ENCODE measurements at places on chromosomes 12 and 14.

DNA sequence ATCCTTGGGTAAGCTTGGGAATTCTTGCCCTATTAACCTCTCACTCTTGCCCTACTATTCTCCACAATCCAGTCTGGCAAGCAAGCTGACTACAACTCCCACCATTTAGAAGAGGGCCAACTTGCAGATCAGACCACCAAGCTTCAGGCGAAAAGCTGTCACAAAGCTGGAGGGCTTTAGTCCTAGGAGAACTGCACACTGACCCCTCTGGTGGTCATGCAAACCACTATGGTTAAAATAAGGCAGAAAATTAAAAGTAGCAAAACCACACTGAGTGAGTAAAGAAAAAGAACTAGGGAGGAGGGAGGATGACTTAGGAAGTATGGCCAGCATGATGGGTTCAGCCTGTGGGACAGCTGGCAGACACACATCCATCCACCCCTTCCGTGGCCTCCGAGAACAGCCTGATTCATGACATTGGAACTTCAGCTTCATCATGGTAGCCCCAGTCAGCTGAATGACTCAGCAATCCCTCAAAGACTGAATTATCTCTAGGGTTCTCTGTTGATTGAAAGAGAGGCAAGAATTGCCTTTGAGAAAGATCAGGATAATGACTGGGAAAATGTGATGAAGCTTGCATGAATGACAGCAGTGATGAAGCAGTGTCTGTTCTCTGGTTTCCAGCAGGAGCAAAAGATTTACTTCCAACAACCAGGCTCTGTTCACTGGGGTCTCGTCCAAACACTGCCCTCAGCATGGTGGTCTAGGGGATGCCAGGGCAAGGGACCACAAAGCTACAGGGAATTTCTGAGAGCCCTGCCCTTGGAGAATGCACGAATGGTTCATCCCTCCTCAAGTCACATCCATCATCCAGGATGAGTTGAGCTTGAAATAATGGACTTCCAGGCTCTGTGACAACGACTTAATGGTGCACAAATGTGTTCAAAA lies 24.4 kb downstream of the PITPNM2 start:
- no peak for DNase-seq

- DNase-seq: no peak
Measured at GRCh38 chr12:72738811-72739210, 466.6 kb downstream of the TRHDE start.

DNA sequence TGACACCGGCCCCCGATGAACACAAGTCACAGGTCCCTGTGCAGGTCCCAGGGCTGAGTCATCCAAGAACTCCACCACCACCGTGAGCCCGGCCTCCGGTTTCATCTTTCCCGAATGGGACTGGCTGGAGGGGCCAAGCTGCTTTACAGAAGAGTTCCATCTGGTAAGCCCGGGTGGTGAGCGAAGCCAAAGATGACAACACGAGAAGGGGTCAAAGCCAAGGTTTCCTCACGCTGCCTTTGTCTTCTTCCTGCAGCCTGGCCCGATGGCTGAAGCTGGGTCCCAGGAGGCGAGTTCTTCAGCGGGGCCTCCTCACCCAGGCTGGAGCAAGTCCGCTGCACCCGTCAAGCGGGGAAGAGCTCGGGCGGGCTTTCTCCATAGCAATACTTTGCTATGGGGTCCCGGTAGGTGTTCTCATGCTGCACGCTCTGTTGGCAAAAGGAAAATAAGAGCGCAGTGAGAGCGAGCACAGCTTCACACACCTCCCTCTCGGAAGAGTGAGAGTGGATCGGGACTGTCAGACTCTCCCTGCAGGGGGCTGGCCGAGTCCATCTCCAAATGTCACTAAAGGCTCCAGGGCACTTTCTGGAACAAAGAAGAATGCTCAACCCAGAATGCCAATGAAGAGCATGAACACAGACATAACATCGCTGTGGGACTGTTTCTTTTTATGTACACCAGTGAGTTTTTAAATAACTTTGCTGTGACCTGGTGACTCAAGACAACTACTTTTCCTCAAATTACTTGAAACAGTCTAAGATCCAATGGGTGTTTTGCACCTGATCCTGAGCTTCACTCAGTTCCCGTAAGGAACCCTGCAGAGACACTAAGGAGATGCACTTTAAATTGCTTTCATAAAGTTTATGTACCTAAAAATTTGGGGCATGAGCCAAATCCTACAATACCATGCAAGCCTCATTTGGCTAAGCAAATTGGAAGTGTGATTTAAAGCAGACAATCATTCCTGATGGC lies 20.1 kb downstream of the SPRING1 start:
- DNase-seq: no peak

- no peak for DNase-seq
Measured at GRCh38 chr12:98388126-98388525, 127.3 kb upstream of the TMPO start.

- no peak for DNase-seq
Measured at GRCh38 chr14:53218161-53218560, 65.0 kb upstream of the DDHD1 start.

GRCh38 chr12:98645572-98646067 lies 530 bp downstream of the APAF1 start:
- DNase-seq: no peak

GRCh38 chr14:60803871-60804270 lies 69.3 kb downstream of the MNAT1 start:
- no peak for DNase-seq

- DNase-seq: no peak
Measured at GRCh38 chr14:81314443-81315175, 85.5 kb downstream of the STON2 start.

- no peak for DNase-seq
Measured at GRCh38 chr12:64181430-64182291, 40.4 kb downstream of the KICS2 start.

GRCh38 chr12:101782273-101782731 lies 43.0 kb upstream of the SYCP3 start:
- no peak for DNase-seq

GRCh38 chr14:96031691-96032090 lies 7.5 kb upstream of the C14orf132 start:
- DNase-seq: no peak

GRCh38 chr12:113467502-113468364 lies 3.9 kb downstream of the LHX5 start:
- no peak for DNase-seq

DNA sequence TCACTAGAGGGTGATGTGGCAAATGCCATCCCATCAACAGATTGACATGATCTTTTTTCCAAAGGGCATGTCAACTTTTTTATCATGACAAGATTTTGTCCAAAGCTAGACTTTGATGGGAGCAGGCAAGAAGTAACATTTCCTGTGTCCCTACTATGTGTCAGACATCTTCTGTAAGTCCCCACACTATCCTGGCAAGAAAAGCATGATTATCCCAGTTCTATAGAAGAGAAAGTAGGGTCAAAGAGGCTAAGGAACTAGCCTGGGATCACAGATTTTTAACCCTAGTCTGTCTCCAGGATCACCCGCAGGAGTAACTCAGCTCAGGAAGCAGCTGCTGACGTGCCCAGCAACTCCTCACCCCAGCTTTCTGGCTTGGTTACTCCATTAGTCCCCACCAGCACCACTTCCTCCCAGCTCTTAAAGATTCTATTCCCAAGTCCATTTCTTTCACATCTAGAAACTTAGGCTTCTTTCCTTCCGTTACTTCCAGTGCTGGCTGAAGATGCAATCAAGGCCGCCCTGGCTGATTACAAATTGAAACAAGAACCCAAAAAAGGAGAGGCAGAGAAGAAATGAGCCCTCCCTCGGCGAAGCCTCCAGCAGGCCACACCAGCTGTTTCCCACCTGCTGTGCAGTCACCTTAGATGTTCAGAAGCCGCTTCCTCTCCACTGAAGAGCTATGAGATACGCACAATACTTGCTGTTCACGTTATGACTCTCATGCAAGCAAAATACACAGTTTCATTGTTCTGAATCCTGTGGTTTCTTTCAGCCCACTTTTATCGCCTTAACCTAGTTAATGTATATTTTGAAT lies 6.2 kb downstream of the ISCU start:
- peak; percentile 33 for DNase-seq

DNA sequence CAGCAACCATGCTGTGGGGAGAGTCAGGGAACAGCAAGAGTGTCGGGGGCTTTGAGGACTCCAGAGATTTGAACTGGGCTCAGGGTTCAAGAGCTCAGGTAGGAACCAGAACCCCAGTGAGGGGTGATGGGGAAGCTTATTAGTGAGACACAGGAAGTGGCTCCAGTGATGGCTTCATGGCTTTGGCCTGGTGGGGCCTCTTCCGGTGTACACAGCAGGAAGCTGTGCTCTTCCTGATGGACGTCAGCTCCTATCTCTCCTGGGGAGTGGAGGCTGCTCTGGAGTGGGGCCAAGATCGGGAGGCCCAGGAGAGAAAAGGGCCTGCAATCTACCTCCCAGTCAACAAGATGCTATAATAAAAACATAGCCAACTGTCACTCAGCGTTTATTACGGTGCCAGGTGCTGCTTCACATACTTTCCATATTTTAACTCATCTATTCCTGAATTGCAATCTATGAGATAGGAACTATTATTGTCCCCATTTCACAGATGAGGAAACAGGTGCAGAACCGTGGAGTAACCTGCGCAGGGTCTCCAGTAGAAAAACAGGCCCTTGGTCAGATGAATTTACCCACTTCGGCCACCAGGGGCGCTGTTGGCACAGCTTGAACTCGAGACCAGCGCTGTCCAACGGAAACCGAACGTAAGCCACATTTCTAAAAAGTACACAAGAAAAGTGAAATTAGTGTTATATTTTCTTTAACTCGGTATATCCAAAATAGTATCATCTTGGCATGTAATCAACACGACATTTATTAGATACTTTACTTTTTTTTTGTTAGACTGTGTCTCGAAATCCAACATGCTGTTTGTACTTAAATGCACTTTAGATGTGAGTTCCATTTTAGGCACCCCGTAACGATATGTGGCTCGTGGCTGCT lies 63.6 kb upstream of the DLK1 start:
- peak; percentile 34 for DNase-seq

DNA sequence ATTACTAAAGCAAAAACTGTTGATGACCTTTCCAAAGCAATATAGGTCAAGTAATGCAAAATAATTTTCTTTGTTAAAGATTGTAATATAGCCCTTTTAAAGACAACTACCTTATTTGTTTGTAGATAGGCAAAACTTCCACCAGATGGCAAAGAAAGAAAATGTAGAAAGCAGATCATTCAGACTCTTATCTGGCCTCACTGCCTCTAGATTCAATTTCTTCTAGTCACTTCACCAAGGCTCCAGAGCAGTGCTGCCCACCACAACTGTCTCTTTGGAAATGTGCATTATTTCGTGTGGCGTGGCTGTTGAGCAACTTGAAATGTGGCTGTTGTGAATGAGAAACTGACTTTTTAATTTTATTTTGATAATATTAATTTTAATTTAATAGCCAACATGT lies 127.1 kb downstream of the ITPR2 start:
- no peak for DNase-seq

DNA sequence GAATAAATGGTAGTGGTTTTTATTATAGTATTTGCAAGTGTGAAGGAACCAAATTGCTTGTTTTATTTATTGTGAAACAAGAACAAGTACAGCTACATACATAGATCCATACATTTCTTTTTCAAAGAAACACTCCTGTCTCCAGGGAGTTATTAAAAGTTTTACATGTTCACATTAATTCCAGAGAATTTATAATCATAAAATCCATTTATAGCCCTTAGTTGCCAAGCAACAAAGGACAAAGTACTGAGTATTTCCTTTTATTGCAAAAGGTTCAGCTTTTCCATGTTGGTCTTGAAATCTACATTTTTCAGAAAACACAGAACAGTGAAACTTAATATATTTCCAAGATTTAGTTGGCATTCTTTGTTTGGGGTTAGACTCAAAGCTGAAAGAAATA lies 9.5 kb downstream of the MYRFL start:
- DNase-seq: no peak

- DNase-seq: no peak
Measured at GRCh38 chr12:27841392-27841882, 61.4 kb upstream of the MANSC4 start.

DNA sequence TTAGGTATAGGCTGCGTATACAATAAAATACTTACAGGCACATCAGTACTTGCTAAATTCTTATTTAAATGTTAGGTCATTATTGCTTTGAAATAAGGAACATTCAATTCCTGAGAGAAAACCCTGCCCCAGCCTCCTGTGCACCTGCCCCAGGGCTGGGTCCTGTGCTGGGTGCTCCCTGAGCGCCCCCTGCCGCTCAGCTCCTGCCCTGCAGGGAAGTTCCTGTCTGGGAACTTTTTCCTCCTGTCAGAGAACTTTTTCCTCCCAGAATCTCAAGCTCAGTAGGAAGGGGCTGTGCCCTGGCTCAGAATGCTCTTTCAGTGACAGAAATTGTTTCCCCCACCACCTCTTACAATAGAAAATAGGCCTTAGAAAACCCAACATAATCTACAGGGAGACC lies 751.1 kb downstream of the TMEM121 start:
- DNase-seq: no peak

DNA sequence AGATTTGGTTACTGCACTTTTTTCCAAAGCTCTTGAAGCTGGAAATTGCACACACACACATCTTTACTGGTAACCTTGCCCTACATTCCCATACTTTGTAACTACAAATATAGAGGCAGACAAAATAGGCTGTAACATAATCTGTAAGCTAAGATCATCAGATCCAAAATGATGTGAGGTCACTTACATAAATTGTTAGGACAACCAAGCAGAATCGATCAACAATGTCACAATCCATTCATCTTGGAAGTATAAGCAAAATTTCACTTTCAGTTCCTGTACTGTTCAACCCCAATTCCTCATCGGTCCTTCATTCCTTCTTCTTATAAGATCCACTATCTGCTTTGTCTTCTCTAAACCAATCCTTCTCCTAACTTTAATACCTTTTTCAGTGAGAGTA lies 72.6 kb downstream of the EPS8 start:
- DNase-seq: no peak

DNA sequence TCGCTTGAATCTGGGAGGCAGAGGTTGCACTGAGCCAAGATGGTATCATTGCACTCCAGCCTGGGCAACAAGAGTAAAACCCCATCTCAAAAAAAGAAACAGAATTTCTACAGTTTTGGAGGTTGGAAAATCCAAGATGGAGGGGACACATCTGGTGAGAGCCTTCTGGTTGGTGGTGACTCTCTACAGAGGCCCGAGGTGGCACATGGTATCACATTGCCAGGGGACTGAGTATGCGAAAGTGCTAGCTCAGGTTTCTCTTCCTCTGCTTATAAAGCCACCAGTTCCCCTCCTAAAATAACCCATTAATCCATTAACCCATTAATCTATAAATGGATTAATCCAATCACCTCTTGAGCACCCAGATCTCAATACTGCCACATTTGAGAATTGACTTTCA lies 70.8 kb upstream of the DACT1 start:
- no peak for DNase-seq

DNA sequence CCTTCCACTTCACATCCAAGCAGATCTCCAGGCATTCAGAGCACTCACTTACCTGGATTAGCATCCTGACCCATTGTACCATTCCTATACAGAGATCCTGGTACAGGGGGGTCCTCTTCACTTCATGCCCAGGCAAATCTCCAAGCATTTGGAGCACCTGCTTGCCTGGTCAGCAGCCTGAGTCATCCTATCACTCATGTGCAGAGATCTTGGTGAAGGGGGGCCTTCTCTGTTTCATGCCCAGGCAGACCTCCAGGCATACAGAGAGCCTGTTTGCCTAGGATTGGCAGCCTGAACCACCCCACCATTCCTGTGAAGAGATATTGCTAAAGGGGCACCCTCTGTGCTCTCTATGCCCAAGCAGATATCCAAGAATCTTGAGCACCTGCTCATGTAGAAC lies 111.1 kb upstream of the CCDC175 start:
- no peak for DNase-seq

GRCh38 chr14:73231981-73232851 lies 5.1 kb upstream of the PAPLN start:
- no peak for DNase-seq

GRCh38 chr12:116206828-116207227 lies 70.7 kb downstream of the MED13L start:
- DNase-seq: no peak

Data from activated gamma-delta T cell treated with anti-CD3 and anti-CD28 coated beads, Interleukin-2, amount 50 U/mL, for 16 hours (primary cell).